ENCODE measurements at places on chromosomes 6 and 20. TPM values are rescaled to one million over a fixed set of nuclear protein-coding genes. Genes with fewer than 3 reads are reported as not detected.

The WFDC12 gene
- not detected for total RNA-seq

The PTCHD4 gene
- 1.1 TPM for total RNA-seq

The NOX3 gene
- total RNA-seq: not detected

The HLA-DOA gene
- total RNA-seq: 0.39 TPM

The PBOV1 gene
- total RNA-seq: not detected

The PLEKHG1 gene
- 10.4 TPM for total RNA-seq

The SEL1L2 gene
- not detected for total RNA-seq

The RAET1L gene
- total RNA-seq: 1.5 TPM

The CLPSL1 gene
- not detected for total RNA-seq

The MYB gene
- total RNA-seq: 3.7 TPM

The RAB44 gene
- 0.05 TPM for total RNA-seq

The C6orf52 gene
- 3.9 TPM for total RNA-seq

The TRIM40 gene
- total RNA-seq: not detected

The TAF4 gene
- 26.8 TPM for total RNA-seq

The KCNB1 gene
- 0.79 TPM for total RNA-seq

The MCHR2 gene
- total RNA-seq: not detected
